ENCODE measurements at places on chromosomes 7 and 10.

DNA sequence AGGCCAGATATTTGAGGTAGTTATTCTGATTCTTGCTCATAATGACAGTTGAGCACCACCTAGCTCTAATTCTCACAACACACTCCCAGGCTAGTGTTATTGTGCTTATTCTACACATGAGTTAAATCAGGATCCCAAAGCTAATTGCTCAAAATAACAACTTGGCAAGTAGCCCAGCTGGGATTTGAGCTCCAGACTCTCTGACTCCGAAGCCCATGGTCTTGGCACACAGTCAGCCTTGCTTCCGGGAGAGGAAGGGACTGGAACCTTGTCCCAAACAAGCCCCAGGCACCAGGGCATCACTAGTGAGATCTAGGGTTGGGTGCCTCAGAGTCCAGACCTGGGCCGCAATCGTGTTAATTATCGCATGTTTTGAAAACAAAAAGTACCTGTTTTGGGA, 101.4 kb downstream of the GPAM start:
- peak; percentile 43 for DNase-seq

GRCh38 chr10:125684581-125684980, 1.6 kb upstream of the TEX36 start:
- no peak for DNase-seq

DNA sequence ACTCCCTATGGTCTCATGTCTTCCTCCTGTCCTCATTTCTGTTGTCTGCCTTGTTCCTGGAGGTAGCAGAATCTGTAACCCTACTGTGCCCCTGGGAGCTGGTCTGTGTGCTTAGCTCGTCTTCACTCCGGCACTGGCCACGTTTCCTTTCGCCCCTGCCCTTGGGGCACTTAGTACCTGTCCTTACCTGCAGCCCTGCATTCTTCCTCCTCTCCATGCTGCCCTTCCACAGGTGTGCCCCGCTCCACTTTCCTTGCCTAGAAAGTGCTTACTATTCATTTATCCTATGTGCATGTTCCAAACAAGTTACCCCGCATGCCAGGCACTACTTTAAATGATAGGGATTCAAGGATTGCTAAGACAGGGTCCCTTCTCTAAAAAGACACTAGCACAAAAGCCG, 199.9 kb upstream of the ZMIZ1 start:
- no peak for DNase-seq

- no peak for DNase-seq
Measured at GRCh38 chr7:156560075-156560474, 80.5 kb upstream of the RNF32 start.

- no peak for DNase-seq
Measured at GRCh38 chr10:103781329-103782061, 73.9 kb downstream of the SH3PXD2A start.

Data from left renal cortex interstitium (tissue), 4 donors.